ENCODE measurements at places on chromosomes 3 and 15. TPM values are rescaled to one million over a fixed set of nuclear protein-coding genes. Genes with fewer than 3 reads are reported as not detected.

Gene CATSPER2
- 0.39 TPM for total RNA-seq

Gene COL7A1
- 17.8 TPM for total RNA-seq

Gene HTR3E
- not detected for total RNA-seq

Gene TMEM212
- total RNA-seq, result not detected

Gene CPLX3
- total RNA-seq, result not detected

Gene BFSP2
- not detected for total RNA-seq
